Fibroblast of villous mesenchyme (primary cell): ENCODE measurements at places on chromosomes 4 and X. TPM values are rescaled to one million over a fixed set of nuclear protein-coding genes. Genes with fewer than 3 reads are reported as not detected.

MTCP1 gene
- 2.2 and 13.5 TPM in 2 replicates for total RNA-seq

SPATA18 gene
- total RNA-seq, result 7.7 and 18.1 TPM in 2 replicates

RHOH gene
- total RNA-seq, result under 0.01 TPM in 1 of 2 replicates, not detected in the other

GLRA3 gene
- total RNA-seq, result under 0.01 TPM in 1 of 2 replicates, not detected in the other

LRCH2 gene
- total RNA-seq, result 5.8 and 8.2 TPM in 2 replicates

MRFAP1 gene
- total RNA-seq, result 105 and 127 TPM in 2 replicates

NHS gene
- 2.6 and 5.2 TPM in 2 replicates for total RNA-seq

ANXA3 gene
- total RNA-seq, result 27.4 and 50.1 TPM in 2 replicates

- no peak for DNase-seq
These were observed 1560.4 kb upstream of the TENM3 start for GRCh38 chr4:180682776-180683175.

- peak; percentile 72 for DNase-seq
These were observed 35.1 kb downstream of the ENPEP start for GRCh38 chr4:110510955-110511544.

DNA sequence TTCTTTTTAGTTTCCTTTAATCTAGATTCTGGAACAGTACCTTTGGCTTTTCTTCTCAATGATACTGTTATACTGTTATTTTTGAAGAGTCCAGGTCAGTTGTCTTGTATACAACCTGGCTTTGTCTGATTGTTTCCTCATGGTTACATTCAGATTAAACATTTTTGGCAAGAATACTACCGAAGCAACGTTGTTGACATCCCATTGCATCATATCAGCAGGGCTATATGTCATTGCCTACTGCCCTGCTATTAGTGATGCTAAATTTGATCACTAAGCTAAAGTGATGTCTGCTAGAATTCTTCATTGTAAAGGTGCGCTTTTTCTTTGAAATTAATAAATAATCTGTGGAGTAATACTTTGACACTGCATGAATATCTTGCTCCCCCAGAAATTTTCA, 5.8 kb upstream of the ATP1B4 start:
- DNase-seq, result no peak

GRCh38 chr4:38132843-38133662, 172.9 kb downstream of the PTTG2 start:
- no peak for DNase-seq

- no peak for DNase-seq
These were observed 74.3 kb downstream of the TMEM156 start for GRCh38 chr4:38957893-38958292.

DNA sequence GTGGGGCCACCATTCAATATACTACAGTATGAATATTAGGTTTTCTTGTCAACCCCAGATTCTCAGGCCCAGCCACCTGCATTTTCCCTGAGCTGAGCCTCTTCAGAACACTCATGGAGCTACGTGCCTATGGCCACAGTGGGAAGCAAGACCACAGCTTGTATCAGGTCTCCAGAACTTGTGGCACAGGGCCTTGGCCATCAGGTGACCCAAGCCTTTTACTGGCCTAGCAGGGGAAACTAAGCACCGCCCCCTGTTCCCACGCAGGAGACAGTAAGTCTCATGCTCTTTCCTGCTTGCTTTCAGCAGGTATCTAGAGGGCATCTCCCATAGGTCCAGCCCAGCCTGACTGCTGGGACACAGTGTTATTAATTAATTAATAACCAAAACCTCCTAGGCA, 138.4 kb upstream of the MAMLD1 start:
- no peak for DNase-seq

DNA sequence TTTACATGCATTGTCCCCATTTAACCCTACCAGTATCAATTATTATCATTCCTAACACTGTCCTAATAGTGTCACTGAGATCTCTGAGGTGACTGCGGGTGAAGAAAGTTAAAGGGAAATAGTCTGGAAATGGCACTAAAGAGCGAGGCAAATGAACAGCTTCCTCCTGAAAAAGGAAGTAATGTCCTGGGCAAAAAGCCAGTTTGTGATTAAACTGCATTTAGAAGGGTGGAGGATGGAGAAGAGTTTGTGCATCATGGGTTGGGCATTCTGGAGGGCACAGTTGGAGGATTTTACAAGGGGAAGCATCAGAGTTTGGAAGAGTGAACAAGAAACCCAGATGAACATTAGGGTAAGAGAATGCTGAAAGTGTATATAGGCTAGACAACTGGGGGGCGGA, 60.5 kb upstream of the SLC25A4 start:
- DNase-seq, result no peak

- no peak for DNase-seq
These were observed 74.2 kb downstream of the TAF1 start for GRCh38 chrX:71440401-71440800.

DNA sequence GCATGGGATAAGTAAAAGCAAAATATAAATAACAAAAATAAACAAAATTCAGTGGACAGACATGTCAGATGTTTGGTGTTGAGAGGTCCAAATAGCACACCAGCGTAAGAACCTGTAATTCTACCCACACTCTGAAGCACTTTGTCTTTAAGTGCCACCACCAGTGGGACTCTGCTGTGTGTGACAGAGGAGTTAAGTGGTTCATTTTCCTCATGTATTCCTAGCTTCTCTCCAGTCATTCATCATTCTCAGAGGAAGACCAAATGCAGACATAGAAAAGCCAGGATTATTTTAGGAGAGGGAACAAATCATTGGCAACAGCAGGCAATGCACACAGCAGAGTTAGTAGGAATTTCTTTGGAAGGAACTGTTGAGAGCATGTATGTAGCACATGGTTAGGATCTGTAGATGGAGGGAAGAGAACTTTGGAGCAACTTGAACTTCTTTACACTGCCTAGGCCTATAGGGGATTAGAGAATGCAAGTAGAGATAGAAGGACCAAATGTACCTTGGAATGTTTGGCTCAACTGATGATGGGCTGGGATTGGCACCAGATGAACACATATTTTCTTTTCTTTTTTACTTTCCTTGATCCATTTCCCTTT, 43.0 kb upstream of the ARHGAP24 start:
- no peak for DNase-seq

DNA sequence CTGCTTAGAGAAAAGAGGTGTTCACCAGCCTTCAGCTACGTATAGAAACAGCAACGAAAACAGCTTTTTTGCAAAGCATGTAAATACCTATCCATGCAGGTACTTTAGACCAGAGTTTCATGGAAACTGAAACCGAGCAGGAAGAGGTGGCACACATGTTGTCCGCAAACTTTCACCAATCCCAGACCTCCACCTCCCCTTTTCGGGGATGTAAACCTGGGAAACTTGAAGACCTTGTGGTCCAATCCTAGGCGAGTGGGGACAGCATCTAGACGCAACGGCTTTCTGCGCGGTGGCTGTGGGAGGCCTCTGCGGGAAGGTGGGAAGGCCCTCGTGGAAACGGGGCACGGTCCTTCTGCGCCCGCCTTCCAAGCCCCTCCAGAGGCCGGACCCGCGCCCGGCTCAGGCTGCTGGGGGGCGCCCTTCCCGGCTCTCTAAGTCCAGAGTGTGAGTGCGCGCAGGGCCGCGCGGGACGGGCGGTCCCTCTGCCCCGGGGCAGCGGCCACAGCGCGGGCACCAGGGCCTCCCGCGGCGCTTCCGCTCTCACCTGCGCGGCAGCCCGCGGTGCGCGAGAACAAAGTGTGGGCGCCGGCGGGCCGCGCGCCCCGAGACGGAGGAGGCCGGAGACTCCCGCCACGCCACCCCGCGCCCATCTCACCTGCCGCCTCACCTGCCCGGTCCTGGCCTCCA, 830 bp upstream of the SHROOM2 start:
- no peak for DNase-seq

- DNase-seq, result no peak
These were observed 61.3 kb downstream of the LUZP4 start for GRCh38 chrX:115350711-115351381.

DNA sequence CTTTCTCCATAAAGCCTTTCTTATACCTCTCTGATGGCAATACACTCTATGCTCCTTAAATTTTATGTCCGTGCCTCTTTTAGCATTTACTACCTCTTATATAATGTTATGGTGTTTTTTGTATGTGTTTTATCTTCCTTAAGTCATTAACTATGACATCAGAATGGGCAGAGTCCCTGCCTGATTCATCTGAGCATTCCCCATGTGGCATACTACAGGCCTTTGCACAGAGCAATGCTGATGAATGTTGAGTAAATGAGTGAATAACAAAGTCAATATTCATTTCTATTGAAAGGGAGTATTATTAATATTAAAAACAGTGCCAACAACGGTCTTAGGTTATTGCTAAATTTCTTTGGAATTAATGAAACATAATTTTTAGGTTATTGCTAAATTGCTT, 18.8 kb upstream of the RPS6KA3 start:
- DNase-seq, result no peak

DNA sequence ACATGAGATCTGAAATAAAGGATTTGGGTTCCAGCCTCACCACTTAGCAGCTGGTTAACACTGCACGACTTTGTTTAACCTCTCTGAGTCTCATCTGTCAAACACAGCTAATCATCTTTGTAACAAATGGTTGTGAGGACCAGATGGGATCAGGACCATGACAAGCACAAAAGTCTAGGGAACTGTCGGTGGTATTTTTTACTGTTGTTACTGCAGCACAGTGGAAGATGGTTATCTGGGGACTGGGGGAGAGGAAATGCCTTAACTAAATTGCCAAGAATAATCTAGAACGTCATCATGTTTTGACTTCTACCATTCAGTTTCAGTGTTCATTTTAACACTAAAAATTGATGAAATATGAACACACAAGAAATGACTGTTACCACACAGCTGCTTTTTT, 99.5 kb downstream of the ADGRA3 start:
- peak; percentile 46 for DNase-seq

- DNase-seq, result no peak
These were observed 83.5 kb downstream of the CDS1 start for GRCh38 chr4:84666439-84666838.

DNA sequence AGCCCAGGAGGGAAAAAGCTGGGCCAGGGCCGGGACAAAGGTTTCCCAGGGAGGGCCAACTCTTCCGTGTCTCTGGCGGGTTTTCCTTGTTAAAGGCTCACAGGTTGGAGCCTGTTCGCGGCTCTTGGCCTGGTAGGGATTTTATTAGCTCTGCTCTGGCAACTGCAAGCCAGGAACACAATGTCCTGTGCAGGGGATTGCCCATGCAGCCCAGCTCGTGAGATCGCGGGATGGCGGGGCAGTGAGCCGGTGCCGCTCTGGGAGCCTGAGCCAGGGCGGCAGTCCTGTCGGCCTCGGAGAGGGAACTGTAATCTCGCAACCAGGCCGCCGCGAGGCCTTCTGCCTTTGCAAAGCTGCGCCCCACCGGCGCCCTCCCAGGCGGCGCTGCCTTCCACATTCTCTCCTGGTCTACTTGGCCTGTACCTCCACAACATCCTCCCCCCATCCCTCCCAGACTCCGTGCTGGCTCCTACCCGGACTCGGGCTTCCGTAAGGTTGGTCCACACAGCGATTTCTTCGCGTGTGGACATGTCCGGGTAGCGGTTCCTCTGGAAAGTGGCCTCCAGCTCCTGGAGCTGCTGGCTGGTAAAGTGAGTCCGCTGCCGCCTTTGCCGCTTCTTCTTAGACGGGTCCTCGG, 2.1 kb downstream of the PITX2 start:
- peak; percentile 66 for DNase-seq

GRCh38 chr4:92760433-92760832, 456.7 kb downstream of the GRID2 start:
- DNase-seq, result no peak

DNA sequence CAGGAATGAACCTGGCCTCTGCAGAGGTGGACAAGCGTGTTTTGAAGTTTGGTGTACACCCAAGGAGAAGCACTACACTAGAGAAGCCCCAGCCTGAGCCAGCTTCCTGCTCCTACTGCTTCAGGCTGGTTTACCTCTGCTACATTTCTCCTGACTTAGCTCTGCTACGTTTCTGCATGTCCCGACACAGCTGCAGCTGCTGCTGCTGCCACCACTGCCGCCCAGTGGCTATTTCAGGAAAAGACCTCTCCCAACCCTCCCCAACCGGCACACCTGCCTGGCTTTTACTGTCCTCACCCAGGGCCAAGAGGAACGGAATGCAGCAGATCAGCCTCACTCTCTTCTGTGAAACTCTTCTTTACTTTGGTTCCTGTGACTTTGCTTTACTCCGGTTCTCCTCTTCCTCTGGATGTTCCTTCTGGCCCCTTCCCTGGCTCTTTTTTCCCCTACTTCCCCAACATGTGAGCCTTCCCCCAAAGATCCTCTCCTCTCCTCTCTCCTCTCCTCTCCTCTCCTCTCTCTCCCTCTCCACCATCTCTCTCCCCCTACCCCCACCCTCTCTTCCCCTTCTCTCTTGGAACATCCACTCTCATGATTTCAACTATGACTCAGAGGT, 3.1 kb upstream of the P2RY4 start:
- DNase-seq, result peak; percentile 25

GRCh38 chr4:60088807-60089486, 1111.2 kb upstream of the ADGRL3 start:
- DNase-seq, result no peak

DNA sequence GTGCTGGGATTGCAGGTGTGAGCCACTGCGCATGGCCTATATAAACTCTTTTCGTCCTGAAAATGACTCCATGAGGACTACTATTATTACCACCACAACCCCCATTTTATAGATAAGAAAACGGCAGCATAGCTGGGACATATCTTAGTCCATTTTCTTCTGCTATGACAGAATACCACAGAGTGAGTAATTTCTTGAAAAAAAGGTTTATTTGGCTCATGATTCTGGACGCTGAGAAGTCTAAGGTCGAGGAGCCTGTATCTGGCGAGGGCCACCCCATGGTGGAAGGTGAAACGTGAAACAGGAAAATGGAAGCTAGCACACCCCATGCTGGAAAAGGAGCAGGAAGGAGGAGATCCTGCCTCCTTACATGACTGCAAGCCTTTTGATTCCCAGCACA, 68.9 kb downstream of the SMIM20 start:
- no peak for DNase-seq

DNA sequence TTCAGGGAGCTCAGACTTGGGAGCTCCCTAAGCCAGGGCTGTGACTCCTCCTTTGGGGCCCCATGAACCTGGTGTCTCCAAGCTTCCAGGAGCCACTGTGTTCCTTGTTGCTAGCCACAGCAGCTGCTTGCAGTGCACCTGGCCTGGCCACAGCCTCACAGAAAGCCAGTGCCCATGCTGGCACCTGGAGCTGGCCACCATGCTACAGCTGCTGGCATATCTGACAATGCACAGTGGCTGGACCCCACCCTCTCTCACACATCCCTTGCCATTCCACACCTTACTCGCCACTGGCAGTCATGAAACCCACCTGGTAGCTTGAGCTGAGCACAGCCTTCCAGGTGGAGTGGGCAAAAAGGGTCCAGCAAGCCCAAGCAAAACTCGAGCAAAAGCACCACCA, 441.7 kb downstream of the ARAP2 start:
- no peak for DNase-seq

GRCh38 chr4:38113132-38113531, 152.9 kb downstream of the PTTG2 start:
- DNase-seq, result no peak

DNA sequence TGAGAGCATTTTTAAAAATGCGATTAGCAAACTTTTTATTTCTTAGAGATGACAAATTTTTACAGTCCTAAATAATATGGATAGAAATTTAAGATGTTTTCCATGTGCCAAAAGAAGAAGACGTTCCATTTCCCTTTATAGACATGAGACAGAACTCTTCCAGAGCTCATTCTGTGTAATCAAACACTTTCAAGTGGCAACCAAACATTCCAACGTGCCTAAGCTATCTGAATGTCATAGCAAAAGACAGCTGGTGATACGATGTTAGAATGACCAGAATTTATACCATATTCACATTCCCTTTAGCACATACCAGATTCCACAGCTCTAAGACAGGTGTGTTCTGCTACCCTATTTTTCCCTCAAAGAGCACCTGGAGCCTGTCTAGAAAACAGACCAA, 133.2 kb downstream of the ENOX2 start:
- no peak for DNase-seq

GRCh38 chr4:177547985-177548384, 105.7 kb upstream of the AGA start:
- DNase-seq, result no peak
